Osteocyte (in vitro differentiated cells): ENCODE measurements at places on chromosomes 5 and 9.
A peak's percentile ranks its signal among the peaks of the same experiment; 100 is the strongest.

GRCh38 chr9:134562146-134562849 is 79.3 kb upstream of the COL5A1 start:
- DNase-seq: no peak
- H3K27ac ChIP-seq: no peak overlapping the region
- no peak overlapping the region for H3K4me3 ChIP-seq
- no peaks in the 10 kb centered on the region for H3K27me3 ChIP-seq
- no peaks in the 10 kb centered on the region for H3K36me3 ChIP-seq

GRCh38 chr5:644509-644908 is 32.4 kb downstream of the CEP72 start:
- no peak overlapping the region for H3K4me3 ChIP-seq
- H3K4me1 ChIP-seq: peaks cover 7% of the 10 kb centered on the region
- DNase-seq: no peak
- H3K27ac ChIP-seq: no peak overlapping the region
- H3K27me3 ChIP-seq: no peaks in the 10 kb centered on the region

DNA sequence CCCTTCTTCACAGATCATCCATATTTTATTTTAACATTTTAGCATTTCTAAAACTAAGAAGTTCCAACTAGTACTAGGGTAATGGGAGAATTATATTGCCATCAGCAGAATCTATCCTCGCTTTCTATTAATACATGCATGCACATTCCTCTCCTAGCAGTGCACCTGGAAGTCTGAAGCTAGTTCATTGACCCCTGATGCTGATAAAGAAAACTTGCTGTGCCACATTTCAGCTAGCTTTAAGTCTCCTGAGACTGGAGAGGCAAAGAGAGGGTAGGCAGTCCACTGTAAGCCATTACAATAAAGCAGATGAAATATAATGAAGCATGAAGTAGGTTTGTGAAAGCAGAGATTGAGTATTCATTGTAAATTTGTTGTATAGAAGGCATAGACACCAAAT is 15.8 kb downstream of the MINAR2 start:
- no peak overlapping the region for H3K27ac ChIP-seq
- peaks cover 3% of the 10 kb centered on the region for H3K27me3 ChIP-seq
- H3K4me3 ChIP-seq: no peak overlapping the region

DNA sequence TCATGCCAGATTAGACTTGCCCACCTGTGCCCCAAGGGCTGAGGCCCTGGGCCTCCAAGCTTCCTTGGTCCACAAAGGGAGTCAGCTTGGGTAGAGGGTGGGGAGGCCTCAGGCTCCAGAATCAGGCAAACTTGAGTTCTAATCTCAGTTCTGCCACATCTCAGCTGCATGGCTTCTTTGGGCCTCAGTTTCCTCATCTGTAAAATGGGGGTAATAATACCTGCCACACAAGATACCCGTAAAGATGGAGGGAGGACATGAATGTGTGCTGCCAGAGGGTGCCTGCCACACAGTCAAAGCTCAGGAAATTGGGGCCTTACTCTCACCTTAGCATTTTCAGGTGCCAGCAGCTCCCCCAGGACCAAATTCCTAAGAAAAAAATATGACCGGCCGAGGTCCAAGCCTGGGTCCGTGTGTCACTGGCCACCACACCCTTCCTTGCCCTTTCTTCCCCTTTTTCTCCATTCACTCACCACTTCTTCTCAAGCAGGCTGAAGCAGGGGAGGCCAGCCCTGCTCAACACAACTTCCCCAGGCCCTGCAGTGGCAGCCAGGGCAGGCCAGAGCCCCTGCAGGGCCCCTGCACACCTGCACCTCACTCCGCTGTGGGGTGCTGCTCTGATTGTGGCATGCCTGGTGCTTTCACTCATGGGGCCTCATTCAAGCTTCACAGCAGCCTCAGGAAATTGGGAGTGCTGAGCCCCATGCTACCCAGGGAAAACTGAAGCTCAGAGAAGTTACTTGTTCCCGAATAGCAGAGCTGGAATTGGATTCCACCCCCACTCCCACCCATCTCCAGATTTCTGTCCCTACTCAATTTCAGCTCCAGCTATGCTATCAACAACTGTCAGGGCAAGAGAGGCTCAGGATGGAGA is 3.9 kb downstream of the RGS14 start:
- no peaks in the 10 kb centered on the region for H3K36me3 ChIP-seq
- H3K27me3 ChIP-seq: peaks cover 19% of the 10 kb centered on the region
- no peak for DNase-seq
- no peak overlapping the region for H3K4me3 ChIP-seq

DNA sequence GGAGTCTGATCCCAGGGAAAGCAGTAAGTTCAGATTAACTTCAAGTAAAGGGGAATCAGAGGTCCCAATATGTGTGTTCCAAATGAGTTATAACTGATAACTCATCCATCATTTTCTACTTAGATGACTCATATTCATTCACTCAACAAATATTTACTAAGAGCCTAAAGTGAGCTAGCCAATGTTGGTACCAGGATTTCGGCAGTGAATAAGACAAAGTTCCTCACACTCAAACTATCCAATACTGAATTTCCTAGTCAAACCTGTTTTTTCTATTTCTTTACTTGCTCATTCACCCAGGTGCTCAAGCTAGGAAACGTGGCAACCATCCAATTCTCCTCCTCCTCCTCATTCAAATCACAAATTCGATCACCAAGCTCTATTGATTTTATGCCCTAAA is 25.8 kb downstream of the FBXW2 start:
- no peak overlapping the region for H3K4me3 ChIP-seq
- H3K36me3 ChIP-seq: peaks cover 56% of the 10 kb centered on the region
- DNase-seq: no peak
- H3K27ac ChIP-seq: no peak overlapping the region
- no peaks in the 10 kb centered on the region for H3K27me3 ChIP-seq
- no peaks in the 10 kb centered on the region for H3K4me1 ChIP-seq

DNA sequence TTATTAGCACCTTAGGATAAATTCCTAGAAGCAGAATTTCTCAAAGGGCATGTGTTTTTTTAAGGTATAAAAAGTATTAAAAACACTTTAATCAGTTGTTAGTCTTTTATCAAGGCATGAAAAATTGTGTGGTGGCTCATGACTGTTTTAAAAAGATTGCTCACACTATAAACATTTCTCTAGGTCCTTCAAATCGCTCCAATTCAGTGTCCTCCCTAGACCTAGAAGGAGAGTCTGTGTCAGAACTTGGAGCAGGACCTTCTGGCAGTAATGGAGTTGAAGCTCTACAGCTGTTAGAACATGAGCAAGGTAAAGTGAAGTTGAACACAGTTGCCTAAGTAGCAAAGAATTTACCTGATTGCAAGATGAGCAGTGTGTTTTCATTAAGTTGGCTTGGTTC is 62.0 kb downstream of the GAPVD1 start:
- no peaks in the 10 kb centered on the region for H3K27me3 ChIP-seq
- no peak overlapping the region for H3K4me3 ChIP-seq
- no peaks in the 10 kb centered on the region for H3K4me1 ChIP-seq
- H3K27ac ChIP-seq: no peak overlapping the region
- DNase-seq: no peak
- peaks cover 33% of the 10 kb centered on the region for H3K36me3 ChIP-seq

- H3K36me3 ChIP-seq: no peaks in the 10 kb centered on the region
- H3K27ac ChIP-seq: no peak overlapping the region
- no peak overlapping the region for H3K4me3 ChIP-seq
- no peaks in the 10 kb centered on the region for H3K4me1 ChIP-seq
- H3K27me3 ChIP-seq: peaks cover 68% of the 10 kb centered on the region
- no peak for DNase-seq
Observed at GRCh38 chr9:21750021-21750735, 52.3 kb upstream of the MTAP start.

GRCh38 chr5:72057816-72058215 is 49.5 kb upstream of the MAP1B start:
- H3K4me3 ChIP-seq: no peak overlapping the region
- no peaks in the 10 kb centered on the region for H3K4me1 ChIP-seq
- DNase-seq: no peak
- H3K27ac ChIP-seq: no peak overlapping the region
- peaks cover 61% of the 10 kb centered on the region for H3K27me3 ChIP-seq

GRCh38 chr9:25684321-25684720 is 6.1 kb upstream of the TUSC1 start:
- no peaks in the 10 kb centered on the region for H3K36me3 ChIP-seq
- H3K4me3 ChIP-seq: no peak overlapping the region
- H3K27me3 ChIP-seq: no peaks in the 10 kb centered on the region

- H3K4me3 ChIP-seq: peak overlapping the region; percentile 4
- H3K36me3 ChIP-seq: no peaks in the 10 kb centered on the region
- H3K4me1 ChIP-seq: peaks cover 51% of the 10 kb centered on the region
- no peaks in the 10 kb centered on the region for H3K27me3 ChIP-seq
- DNase-seq: peak; percentile 82
Observed at GRCh38 chr9:127133739-127134167, 11.3 kb upstream of the ANGPTL2 start.

DNA sequence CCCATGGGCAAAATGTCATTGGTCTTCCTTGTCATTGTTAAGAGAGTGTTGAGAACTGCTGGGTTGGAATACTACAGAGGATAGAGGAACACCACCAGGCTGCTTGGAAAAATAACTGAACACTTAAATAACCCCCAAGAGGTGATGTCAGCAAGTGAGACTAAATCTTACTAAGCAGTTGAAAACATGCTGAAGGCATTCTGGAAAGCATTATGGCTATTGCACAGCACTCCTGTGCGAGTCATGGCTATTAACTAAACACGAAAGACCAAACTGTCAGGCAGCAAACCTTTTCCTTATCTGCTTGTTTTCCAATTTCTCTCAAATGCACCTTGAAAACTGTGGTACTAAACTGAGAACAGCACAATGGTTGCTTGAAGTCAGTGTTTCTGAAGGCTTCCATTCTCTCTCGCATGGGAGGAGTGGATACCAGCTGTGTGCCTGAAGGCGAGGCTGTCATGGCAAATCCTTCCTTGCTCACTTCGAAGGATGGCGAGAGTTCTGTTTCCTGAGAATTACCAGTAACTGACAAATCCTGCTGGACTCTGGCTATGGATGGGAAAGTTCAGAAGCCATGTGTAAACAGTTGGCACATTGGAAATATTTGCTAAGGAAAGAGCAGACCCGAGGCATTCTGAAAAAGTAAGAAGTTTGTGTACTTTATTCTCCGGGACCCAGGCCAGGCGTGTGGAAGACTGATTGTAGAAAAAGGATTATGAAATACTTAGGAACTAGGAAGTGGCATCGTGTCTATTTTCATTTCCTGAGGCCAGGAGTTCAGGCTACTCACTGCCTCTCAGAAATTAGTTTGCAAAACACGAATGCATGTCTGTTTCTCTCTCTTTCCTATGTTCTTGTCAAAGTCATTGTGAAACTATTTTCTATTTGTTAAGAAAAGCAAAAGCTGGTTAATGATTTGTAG is 182.1 kb downstream of the DMRT2 start:
- no peaks in the 10 kb centered on the region for H3K36me3 ChIP-seq
- H3K4me1 ChIP-seq: peaks cover 25% of the 10 kb centered on the region
- peak overlapping the region; percentile 87 for H3K27ac ChIP-seq
- peak overlapping the region; percentile 61 for H3K4me3 ChIP-seq

DNA sequence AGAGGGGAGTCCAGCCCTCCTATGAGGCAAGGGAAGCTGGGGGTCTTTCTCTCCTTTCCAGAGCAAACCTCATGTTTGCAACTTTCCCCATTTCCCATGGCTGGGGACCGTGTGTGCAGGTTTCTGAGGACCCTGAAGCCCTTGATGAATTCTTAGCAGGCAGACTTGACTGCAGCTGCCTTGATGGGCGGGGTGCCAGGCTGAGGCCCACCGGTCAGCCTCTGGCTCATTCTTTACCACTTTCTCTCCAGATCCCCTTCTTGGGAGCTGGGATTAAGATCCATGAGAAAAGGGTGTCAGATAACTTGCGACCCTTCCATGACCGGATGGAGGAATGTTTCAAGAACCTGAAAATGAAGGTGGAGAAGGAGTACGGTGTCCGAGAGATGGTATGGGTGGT is 30.0 kb upstream of the FOXI1 start:
- no peak overlapping the region for H3K4me3 ChIP-seq
- no peaks in the 10 kb centered on the region for H3K36me3 ChIP-seq
- H3K27ac ChIP-seq: no peak overlapping the region
- H3K27me3 ChIP-seq: peaks cover 15% of the 10 kb centered on the region
- DNase-seq: no peak

- peaks cover 52% of the 10 kb centered on the region for H3K4me1 ChIP-seq
- no peak for DNase-seq
- peaks cover 3% of the 10 kb centered on the region for H3K36me3 ChIP-seq
- no peaks in the 10 kb centered on the region for H3K27me3 ChIP-seq
- H3K4me3 ChIP-seq: no peak overlapping the region
Observed at GRCh38 chr9:91834740-91835139, 115.3 kb downstream of the ROR2 start.

GRCh38 chr9:8924562-8924961 is 1125.0 kb upstream of the DMAC1 start:
- no peak overlapping the region for H3K4me3 ChIP-seq
- H3K36me3 ChIP-seq: no peaks in the 10 kb centered on the region
- no peaks in the 10 kb centered on the region for H3K27me3 ChIP-seq
- DNase-seq: no peak
- no peaks in the 10 kb centered on the region for H3K4me1 ChIP-seq

DNA sequence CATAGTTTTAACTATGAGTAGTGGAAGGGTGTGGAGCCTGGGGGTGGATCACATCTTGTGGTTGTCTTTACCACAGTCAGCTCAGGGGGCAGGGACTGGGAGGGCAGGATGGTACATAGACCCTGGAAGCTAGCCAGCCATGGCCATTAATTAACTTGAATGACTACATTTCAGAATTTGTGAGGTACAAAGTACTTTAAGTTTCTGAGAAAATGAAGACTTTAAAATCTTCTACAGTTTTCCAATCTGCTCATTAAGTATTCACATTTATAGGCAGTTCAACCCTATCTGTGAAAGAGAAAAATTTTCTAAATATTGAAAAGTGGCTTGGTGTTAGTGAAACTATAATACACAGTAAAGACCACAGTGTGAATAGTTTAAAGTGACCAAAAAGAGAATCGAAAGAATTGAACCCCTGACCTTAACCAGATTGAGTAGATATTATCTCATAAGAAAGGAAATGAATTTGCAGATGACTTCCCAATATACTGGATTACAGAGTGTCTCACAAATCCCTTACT is 234.2 kb upstream of the MEF2C start:
- H3K27ac ChIP-seq: no peak overlapping the region
- no peak for DNase-seq
- H3K27me3 ChIP-seq: no peaks in the 10 kb centered on the region

DNA sequence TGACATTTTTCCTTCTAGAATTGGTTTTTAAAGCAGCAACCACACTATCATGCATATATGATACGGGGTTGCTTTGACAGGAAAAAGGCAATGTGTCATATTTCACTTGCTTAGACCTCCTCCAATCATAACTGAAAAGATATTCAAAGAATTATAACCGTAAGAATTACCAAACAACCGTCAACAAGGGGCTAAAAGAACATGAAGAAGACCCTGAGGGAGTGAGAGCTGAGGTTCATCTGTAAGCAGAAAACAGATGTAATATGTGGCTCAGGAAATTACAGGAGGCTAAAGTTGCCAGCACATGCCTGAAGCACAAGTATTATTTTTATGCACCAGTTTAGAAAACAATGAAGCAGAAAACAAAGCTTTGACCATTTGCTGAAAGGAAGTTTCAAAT is 78.9 kb downstream of the APBA1 start:
- H3K27me3 ChIP-seq: no peaks in the 10 kb centered on the region
- H3K4me3 ChIP-seq: no peak overlapping the region
- no peaks in the 10 kb centered on the region for H3K4me1 ChIP-seq
- H3K36me3 ChIP-seq: no peaks in the 10 kb centered on the region
